Activated naive CD4-positive, alpha-beta T cell treated with anti-CD3 and anti-CD28 coated beads, Interleukin-2, amount 50 U/mL, for 72 hours (primary cell): ENCODE measurements at places on chromosomes 3 and 15. TPM values are rescaled to one million over a fixed set of nuclear protein-coding genes. Genes with fewer than 3 reads are reported as not detected.

DNA sequence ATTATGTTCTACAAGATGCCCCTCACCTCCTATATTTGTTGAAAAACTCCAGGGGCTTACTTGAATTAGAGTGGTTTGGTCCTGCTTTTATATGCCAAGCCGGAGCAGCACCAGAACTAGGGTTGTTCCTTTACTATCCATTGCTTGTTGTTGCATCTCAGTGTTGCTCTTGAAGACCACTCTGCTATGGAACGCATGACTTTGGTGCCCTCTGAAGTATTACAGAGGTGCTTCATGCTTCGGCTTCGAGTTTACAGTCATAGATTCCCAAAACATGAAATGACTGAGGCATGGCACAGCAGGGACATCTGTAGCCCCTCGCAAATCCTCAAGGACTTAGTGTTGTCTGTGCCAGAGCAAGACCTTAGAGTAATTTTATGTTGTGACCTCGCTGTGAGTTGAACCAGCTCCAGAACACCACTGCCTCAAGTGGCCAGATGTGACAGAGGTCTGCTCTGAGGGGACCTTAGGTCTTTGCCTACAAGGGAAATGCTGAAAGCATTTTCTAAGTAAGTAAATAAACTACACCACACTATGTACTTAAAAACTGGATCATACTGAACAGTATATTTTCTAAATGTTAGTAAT lies 67.2 kb upstream of the SIAH2 start:
- DNase-seq = no peak

- no peak for DNase-seq
Measured at GRCh38 chr3:177820683-177821316, 623.5 kb upstream of the TBL1XR1 start.

The PLA2G4D gene
- not detected for total RNA-seq

GRCh38 chr3:178966299-178967176 lies 105.1 kb downstream of the ZMAT3 start:
- DNase-seq = no peak

DNA sequence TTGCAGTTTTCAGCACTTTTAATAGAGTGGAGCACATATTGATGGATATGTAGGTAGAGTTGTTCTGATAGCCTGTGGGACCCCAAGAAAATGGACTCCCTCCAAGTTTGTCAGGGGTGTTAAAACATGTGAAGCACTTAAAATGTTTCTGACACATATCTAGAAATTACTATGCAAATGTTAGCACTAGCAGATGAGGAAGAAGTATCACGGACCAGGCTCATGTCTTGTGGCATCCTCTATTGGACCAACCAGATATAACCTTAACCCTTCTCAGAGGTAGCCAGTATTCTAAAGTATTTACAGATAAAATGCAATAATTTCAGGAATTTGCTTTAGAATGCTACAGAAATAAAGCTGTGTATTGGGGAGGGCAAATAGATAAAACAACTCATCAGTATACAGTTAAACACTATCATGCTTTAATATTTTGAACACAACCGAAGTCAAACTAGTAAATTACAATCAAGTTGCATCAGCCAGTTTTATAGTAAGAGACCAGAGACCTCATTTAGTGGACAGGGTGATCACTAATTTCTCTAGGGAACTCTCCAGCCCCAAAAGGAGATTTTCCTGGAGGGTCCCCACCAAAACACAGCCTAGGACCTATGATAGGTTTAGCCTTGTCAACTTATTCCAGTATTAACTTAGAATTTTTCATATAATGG lies 57.2 kb upstream of the FBN1 start:
- no peak for DNase-seq

DNA sequence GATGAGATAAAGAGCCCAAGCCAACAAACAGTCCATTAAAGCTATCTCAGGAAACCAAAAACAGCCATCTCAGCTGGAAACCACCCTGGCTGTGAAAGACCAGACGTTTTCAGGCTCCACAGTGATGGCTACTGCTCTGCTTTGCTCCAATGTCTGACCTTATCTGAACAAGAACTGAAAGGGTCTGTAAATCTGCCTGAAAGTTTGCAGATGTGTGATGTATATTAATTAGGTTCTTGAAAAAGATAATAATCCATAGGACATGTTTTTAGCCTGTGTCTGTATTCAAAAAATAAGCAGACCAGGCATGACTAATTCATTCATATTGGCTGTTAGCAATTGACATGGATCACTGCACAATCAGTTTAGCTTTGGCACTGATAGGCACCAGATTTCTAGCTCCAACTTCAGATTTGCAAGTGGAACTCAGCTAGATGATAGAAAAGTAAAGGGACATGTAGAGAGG lies 611.4 kb upstream of the NAALADL2 start:
- DNase-seq = no peak
